Activated CD4-positive, alpha-beta T cell treated with anti-CD3 and anti-CD28 coated beads, Interleukin-2, amount 10 ng/mL, durations not matched to agents 24 days and 14 days (primary cell): ENCODE measurements at places on chromosomes 16 and 17. TPM values are rescaled to one million over a fixed set of nuclear protein-coding genes. Genes with fewer than 3 reads are reported as not detected.

KRTAP1-5 gene
- total RNA-seq = not detected in 2 replicates

KRTAP9-2 gene
- total RNA-seq = not detected in 2 replicates

ZNF624 gene
- total RNA-seq = 2.9 and 3.4 TPM in 2 replicates

DNA sequence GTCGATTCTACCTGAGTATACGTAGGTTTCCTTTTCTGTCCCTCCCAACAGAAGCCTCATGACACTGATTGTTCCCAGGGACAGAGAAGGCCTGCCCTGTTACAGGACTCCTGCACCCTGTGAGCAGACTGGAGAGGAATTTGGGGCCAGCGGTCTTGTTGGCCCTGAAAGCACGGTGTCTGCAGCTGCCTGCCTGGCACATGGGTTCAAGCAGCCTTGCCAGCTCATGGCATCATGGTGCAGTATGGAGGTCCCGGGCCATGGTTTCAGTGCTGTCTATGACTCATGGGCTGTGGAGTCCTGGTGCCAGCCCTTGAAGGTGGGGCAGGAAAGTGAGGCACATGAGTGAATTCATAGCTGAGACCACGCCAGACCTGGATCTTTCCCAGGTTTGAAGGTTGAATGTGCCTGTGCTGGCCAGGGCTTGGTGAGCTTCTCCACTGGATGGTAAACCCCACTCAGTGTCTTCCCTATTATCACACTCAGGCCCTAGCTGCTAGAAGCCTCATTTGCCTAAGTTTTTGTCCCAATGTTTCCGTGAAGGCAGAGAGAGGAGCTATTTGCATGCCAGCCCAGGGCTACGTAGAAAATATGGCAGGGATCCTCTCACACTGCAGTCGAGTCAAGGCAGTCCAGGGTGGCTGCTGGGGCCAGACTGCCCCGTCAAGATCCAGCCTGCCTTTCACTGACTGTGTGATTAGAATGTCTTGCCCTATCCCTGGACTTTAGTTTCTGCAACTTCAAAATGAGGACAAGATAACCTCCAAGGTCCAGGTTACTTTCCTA, 277.2 kb upstream of the CCL2 start:
- no peak for DNase-seq

EVPLL gene
- total RNA-seq = not detected in 2 replicates

DNA sequence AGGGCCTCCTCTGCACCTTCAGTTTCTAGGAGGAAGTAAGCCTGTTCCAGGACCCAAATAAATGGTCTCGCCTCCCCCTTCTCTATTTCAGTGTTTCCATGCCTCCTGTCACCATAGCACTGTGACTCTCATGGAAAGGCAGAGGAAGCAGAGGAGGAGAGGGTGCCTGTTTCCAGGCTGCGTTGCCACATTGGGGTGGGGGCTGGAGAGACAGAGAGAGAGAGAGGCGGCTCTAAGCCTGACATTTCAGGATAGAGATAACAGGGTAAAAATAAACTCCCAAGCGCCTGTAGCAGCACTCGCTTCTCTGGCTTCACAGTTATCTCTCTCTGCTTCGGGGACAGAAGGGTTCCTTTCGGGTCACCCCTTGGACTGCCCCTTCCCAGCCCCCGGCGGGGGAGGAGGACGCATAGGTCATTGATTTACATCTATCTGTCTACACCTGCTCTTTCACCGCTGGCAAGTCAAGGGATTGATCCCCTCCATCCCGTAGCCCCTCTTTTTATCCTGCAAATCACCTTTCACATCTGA, 71.2 kb upstream of the MRTFB start:
- no peak for DNase-seq

DNA sequence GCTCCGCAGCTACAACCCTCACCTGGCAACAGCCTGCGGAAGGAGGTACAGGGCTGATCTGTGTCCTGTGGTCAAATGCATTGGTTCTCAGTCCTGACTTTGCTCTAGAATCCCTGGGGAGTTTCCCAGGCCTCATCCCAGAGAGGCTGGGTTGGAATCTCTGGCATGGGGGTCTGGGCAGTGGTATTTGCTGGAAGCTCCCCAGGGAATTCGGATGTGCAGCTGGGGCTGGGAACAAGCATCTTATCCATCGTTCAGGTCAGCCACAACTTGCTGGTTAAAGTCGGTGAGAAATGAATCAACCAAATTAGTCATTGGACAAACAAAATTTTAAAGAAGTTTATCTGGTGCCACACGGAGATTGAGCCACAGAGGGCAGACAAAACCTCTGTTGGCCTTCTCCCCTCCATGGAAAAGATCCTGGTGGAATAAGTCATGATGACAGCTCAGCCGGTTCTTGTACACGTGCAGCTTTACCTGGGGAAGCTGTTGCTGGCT, 231.2 kb downstream of the FOXL1 start:
- DNase-seq = no peak

DNA sequence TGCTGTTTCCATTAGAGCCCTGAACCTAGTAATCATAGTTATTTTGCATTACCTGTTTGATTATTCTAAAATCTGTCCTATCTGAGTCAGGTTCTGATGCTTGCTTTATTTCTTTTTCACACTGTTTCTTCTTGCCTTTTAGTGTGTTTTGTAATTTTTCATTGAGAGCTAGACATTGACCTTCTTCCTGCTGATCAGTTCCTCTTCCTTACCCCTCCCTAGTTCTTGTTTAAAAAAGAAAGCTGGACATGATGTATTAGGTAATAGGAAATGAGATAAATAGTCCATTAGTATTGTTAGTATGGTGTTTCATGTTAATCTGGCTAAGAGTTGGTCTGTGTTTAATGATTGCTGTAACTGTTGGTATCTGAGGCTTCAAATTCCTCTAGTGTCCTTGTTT, 13.4 kb downstream of the WWP2 start:
- DNase-seq = no peak

DNA sequence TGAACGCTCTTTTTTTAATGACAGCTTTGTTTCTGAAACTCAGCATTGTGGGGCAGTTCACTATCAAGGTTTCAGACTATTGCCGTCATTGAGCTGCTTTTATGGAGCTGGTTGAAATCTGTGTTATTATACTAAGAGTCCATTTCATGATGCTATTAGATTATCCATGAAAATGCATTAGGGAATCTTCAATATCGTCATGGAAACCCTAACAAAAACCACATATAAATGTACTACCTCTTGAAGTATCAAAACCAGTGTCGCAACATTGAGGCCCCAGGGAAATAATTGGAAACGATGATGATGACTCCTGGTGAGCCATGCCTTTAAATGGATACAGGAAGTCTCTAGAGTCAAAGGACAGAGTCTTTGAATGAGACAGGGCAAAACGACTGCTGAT, 231.6 kb upstream of the CPHXL start:
- DNase-seq = no peak

- DNase-seq = no peak
Measured at GRCh38 chr17:7128160-7128559, 13.5 kb upstream of the ASGR2 start.

DNA sequence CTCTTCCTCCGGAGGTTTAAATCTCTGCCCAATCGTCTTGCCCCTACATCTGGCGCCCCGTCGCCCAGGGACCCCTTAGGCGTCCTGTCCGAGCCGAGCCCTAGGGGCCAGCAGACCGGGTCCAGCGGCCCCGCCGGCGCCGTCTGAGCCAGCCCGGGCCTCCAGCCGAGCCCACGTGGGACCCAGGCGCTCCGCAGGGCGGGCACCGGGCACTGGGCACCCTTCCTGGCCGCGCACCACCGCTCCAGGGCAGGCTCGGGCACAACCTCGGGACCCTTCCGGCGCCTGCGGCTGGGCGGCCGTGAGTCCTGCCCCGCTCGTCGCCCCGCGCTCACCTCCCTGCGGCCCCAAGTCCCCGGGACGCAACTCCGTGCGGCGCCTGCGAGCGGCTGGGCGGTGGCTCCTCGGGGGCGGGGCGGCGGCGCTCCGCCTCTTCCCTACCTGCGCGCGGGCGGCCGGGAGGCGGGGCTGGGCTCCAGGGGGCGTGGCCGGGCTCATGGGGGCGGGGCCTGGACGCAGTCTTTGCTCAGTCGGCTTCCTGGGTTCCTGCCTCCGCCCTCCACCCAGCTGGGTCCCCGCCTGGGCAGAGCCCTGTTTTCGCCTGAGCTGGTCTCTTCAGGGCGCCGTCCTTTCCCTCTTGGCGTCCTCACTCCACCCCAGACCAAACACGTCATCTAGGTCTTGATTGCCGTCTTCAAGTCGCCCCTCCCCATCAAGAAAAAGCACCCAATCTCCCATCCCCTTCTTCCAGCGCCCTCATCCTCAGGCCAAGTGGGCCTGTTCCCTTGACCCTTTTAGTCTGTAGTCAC, at the start of gene RHBDF2:
Gene RHBDF2, minus strand, starts transcription at position 406 of the 809 bp plus-strand sequence. CDS start 19,899 bp downstream, outside the sequence.
- DNase-seq = peak; percentile 99

DNA sequence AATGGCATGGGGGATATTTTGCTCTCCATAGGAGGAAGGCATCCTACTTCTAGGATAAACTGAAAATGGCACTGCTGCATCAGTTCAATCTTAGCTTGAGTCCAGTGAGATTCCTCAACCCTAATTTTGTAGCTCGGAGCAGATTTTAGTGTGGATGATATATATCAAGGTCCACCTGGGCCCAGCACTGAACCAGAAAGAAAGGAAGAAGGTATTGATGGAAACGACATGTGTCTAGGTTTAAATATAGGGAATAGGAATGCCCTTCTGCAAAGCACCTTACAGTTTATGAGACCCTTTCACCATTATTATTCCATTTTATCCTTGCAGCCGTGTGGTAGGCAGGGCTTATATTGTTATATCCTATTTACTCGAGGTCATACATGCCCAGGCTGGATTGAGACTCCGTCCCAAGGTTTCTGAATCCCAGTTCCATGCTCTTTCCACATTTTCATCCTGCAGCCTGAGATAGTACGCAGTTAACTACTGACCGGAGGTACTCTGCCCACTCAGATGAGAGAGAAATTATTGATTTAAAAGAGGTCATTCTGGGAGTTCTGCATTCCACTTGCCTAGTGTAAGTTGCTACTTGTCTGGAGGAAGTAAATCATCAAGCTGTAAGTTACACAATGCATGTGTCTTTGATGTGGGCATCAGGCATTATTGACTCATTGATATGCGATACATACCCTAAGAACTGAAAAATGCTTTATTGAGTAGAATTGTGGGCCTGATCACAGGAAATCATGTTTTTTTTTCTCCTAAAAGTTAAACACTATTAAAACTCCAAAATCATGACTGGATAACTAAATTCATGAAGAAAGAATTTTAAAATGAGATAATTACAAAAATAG, 10.1 kb downstream of the KRT39 start:
- DNase-seq = no peak

- no peak for DNase-seq
Measured at GRCh38 chr16:78576941-78577340, 477.5 kb downstream of the WWOX start.

MAFG gene
- 32.5 and 33.3 TPM in 2 replicates for total RNA-seq

DNA sequence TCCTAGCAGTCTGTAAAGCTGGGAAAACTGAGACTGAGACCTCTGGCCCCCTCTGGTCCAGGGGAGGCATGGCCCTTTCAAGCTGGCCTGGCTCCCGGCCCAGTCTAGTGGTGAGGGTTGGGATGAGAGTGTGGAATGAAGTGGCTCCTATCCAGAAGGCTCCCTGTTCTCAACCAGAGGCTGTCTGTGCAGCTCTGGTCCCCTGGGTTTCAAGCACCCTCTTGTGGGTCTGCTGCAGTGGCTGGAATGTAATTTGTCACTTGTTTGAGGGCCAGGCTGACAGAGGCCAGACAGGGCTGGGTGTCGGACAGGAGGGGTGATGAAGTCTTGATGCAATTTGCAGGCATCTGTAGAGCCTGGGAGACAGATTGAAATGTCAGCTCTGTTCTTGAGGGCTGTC, 22.1 kb upstream of the PHF12 start:
- no peak for DNase-seq
